ENCODE measurements at places on chromosomes 3 and 15.

DNA sequence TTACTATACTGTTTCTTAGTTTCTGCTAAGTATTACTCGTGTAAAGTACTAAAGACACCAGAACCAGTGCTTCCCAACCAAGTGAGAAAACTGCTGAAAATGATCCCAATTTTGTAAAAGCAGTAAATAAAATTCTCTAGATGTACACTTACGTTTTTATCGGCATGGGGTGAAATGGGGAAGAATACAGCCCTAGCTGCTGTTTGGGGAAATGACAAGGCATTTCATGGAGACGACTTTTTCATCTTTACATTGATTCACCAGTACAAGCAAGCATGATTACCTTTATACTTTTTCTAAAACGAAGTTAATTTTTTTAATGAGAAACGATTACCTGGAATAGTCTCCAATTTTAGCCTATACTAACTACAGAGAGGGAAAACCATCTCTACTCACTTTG lies 1.4 kb downstream of the PSMD6 start:
- no peak for DNase-seq

DNA sequence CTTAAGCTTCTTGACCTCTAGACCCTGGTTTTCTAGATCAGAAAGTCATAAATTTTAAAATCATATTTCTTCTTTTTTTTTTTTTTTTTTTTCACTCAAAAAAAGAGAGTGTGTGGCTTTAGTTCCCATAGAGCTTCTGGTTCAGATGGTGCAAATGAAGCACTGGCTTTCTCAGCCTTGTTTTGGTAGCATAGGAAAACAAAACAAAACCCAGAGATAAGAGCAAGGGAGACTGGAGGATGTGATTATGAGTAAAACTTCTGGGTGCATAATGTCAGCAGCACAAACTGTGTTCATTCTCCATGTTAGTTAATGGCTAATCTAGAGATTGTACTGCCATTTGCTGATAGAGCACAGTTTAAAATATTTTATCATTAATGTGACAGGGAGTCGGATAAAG lies 55.4 kb downstream of the RARB start:
- no peak for DNase-seq

GRCh38 chr3:13470894-13471574 lies 9.1 kb upstream of the HDAC11 start:
- no peak for DNase-seq

GRCh38 chr3:111735243-111735758 lies 123.8 kb upstream of the PHLDB2 start:
- DNase-seq, result peak; percentile 53

DNA sequence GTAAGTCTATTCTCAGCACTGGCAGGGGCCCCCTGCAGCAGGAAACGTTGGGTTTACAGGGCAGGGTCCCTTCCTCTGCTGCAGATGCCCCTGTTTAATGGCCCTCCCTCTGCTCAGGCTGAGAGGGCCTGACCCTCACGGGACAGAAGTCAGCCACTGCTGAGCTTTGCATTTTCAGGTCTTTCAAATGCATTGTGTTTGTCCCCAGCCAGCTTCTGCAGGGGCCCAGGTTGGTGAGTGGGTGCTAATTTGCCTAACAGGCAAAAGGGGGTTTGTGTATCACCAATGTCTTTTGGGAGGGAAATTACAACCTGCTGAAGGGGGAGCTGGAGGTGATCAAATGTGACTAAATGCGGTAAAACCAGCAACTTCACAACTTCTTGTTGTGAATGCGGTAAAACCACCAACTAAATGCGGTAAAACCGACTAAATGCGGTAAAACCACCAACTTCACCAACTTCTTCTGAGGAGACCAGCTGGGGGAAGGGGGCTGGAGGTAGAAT lies 44.8 kb upstream of the UBE2E1 start:
- no peak for DNase-seq

GRCh38 chr3:191158815-191159214 lies 40.2 kb upstream of the OSTN start:
- DNase-seq, result no peak

DNA sequence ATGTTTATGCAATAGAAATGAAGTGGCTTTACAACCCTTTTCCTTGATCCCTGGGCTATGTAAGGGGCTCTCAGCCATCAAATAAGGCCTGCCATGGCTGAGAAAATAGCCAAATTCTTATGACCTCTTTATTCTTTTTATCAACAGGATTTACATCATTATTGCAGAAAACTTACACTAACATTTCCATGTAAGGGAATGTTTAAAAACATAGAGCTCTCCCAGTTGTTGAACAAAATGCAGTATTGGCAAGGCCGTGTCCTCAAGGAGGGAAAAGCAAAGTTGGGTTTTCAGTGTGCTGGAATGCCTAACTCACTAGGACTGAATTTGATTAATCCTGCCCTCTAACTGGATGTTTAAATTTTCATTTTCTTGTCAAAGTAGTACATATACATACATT lies 22.3 kb downstream of the NR2C2 start:
- no peak for DNase-seq

- no peak for DNase-seq
These were observed 886.9 kb downstream of the TUSC7 start for GRCh38 chr3:117596503-117596902.

DNA sequence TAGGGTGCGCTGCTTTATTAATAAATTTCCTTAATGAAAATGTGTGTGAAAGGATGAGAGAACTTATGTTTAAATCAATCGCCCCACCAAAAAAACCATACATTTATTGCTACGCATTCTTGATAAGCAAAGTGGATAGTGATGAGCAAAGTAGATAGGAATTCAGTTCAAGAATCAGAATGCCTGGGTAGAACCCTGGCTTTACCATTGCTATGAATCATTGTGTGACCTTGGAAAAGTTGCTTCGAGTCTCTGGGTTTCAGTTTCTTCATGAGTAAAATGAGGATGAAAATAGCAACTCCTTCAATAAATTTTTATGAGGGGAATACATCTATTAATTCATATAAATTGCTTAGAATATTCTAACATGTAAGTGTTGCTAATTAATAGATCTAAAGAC lies 2.6 kb upstream of the ALCAM start:
- no peak for DNase-seq

- DNase-seq, result no peak
These were observed 15.3 kb upstream of the TMEM115 start for GRCh38 chr3:50374363-50375257.

DNA sequence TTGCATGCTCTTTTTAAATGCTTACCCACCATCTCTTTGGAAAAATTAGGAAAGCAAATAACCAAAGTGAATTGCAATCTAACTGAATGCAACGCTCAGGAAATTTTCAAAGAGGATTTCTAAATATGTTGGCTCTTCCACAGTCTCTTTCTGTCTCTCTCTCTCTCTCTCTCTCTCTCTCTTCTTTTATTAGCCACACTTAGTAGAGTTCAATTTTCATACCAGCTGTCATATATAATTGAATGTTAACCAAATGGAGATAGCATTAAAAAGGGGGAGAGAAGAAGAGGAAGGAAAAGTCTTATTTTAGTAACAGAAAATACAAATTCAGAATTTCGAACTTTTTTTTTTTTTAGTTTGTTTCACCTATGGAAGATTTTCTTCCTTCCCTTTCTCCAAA lies 235.9 kb upstream of the GBE1 start:
- no peak for DNase-seq

DNA sequence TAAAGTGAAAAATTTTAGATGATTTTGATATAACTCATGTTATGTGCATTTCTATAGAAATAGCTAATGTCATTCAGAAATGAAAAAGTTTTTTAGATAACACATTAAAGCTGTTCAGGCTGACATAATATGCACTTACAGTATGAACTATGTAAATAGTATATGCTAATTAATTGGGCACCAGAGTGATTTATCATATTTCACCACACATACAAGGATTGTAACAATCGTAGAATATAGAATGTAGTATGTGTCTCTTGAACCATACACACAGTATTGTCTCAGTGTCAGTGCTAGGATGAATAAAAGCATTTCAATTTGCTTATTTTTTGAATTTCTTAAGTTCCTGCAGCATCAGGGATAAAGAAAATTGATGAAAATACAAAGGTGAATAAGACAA lies 710.0 kb downstream of the OTOL1 start:
- DNase-seq, result no peak

DNA sequence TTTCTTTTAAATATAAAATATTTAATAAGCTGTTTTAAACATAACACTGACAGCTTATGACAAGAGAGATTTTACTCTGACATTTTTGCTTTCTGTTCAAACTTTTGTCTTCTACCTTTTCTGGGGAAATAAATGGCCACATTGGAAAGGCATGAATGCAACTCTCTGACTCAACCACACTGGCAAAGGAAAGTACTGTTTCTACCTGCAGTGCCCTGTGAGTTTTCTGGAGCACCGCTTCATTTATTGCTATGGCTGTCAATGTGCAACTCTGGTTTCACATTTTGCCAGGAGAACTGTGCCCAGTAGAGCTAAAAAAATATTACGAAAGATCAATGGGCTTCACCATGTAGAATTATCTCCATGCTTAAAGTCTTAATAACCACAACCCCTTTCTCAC lies 15.1 kb downstream of the PDZRN3 start:
- DNase-seq, result no peak

Measured in COLO829 (cell line).